Coronary artery (tissue), 2 donors: ENCODE measurements at places on chromosomes 13 and 19.

DNA sequence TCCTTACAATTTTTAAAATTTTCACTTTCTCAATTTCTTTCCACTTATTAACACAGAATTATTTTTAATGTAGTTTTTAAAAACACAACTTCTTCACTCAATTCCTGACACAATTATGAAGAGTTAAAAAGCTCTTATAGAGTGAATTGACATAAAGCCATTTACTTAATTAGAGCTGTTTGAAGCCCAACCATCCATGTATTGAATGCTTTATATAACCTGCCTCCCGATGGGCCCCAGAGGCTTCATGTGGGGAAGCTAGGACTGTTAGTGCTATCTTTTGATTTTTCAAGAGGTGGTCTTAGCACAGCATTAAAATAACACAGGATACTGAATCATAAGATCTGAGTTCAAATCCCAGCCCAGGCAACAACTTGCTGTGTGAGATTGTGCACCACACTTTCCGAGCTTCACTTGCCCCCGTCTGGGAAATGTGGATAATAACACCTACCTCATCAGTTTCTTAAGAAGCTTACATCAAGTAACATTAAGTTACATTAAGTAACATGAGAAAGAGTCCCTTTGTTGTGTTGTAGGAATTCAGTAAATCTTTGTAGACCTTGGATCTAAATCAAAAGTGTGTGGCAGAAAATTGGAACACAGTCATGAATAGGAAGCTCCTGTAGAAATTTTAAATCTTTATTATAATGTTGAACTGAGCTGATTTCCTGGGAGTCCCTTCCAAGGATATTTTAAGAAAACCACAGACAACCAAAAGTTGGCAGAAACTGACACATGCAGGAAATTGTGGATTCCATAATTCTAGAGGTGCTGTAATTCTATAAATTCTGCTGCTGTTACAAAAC is 5.5 kb upstream of the ENOX1 start:
- no peak for DNase-seq

DNA sequence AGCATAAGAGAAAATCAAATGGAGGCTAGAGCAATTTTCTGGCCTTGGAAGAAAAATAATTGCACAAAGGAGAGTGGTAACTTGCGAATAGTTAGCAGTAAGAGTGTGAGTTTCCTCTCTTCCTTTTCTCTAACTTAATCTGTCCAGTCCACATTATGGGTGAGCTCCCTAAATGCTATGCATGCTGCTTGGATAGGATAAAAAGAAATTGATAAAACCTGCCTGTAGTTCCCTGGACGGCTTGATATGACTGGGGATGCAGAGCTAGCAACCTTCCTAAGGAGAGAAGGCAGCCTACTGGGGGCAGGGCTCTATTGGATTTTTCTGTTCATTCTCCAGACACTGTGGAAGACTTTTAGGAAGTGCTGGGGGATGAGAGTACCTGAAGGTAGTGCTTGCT is 311.3 kb downstream of the LMO7 start:
- no peak for DNase-seq

DNA sequence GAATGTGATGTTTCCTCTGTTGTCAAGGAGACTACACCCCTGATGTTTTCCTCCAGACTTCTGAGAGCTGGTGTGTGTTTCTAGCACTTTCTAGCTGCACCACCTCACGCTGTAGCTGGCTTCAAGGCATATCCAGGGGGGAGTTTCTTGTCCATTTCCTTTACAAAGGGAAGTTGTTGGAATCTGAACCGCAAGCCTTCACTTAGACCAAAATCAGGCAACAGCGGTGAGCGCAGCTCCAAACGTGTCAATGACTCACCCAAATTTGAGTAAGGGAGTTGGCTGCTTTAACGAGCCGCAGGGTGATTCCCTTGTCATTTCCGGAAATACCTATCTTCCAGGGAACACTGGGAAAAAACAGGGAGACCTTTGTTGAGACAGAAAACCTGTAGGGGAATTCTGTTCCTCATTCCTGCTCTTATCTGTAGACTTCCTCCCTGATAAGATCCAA is 2.5 kb downstream of the LDLR start:
- peak; percentile 85 for DNase-seq

- no peak for DNase-seq
Measured at GRCh38 chr19:35673121-35673804, 6.9 kb downstream of the UPK1A start.

GRCh38 chr13:113666951-113667701 is at the start of gene GRK1:
Gene GRK1 (plus strand): TSS chr13:113667219. CDS start chr13:113667387, 168 bp downstream.
- peak; percentile 67 for DNase-seq

DNA sequence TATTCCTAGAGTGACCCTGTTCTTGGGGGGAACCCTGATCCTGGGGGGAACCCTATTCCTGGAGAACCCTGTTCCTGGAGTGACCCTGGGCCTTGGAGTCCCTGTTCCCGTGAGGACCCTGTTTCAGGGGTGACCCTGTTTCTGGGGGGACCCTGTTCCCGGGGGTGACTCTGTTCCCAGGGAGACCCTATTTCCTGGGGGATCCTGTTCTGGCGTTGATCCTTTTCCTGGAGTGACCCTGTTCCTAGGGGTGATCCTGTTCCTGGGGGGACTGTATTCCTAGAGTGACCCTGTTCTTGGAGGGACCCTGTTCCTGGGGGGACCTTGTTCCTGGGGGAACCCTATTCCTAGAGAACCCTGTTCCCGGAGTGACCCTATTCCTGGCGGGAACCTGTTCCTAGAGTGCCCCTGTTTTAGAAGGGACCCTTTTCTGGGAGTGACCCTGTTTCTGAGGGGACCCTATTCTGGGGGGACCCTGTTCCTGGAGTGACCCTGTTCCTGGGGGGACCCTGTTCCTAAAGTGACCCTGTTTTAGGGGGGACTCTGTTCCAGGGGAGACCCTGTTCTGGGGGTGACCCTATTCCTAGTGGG is 15.0 kb downstream of the GNA15 start:
- no peak for DNase-seq

GRCh38 chr13:34555988-34556387 is 386.1 kb upstream of the NBEA start:
- no peak for DNase-seq

- peak; percentile 83 for DNase-seq
Measured at GRCh38 chr13:44052780-44053184, 173.1 kb downstream of the LACC1 start.

DNA sequence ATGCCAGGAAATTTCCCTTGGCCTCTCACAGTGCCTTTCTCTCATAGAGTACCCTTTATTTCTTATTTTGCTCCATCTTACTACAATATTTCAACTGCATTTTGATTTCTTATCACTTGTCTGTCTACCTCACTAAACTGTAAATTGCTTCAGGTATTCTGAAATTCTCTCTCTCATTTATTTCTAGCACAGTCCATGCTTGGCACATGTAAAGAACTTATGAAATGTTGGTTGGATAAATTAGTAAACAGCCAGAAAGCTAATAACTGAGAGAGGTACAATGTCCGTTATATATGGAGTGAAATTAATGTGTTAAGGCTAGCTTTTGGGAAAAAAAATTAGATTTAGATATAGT is 138.3 kb upstream of the RFC3 start:
- no peak for DNase-seq

DNA sequence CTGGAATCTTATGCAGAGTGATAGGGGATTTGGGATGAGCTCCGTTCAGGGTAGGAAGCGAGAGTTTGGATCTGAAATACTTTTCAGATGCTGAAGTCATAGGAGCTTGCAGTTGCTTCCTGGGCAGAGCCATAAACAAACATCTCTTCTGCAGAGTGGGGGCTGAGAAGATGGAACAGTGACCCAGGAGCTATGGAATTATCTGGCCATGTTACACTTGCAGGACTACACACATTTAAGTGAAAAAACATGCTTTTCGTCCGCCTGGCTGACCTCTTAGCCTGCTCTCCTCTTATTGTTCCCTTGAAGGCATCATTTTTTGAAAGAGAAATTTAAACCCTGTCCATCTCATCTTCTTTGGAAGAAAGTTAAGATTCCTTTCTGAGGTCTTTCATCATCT is 40.7 kb downstream of the PSG11 start:
- DNase-seq, result no peak

GRCh38 chr13:31276421-31276820 is 76.6 kb downstream of the B3GLCT start:
- DNase-seq, result no peak

DNA sequence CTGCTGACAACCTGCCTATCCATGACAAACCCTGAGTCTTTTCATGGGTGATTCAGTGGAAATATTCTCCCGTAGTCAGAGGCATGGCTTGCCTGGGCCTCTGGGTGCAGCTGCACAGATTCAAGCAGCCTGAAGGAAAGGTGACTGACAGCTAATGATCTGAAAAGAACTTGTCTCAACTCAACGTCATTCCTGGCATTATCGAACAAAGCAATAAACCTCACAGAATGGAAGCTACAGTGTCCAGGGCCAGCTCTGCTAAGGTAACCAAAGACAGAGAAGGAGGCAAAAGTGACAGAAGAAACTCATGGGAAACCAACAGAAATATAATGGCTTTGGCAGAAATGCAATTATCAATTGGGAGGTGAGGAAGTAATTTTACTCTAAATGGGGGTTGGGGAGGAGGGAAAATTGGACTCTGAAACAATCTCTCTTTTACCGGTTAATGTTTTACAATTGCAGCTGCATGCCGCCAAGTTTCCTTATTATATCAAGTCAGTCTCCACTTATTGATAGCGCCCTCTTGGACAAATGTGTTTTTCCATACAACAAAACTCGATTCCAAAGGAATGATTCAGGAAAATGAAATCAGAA is 12.9 kb downstream of the STARD13 start:
- DNase-seq, result no peak

DNA sequence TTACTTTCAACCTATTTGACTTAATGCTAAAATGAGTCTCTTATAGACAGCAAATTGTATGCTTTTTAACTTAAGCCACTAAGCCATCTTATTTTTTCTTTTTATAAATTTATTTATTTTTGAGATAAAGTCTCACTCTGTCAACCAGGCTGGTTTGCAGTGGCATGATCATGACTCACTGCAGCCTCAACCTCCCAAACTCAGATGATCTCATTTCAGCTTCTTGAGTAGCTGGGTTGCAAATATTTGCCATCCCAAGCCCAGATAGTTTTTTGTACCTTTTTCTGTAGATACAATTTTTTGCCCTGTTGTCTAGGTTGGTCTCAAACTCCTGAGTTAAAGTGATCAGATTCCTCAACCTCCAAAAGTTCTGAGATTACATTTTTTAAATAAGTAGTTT is 27.1 kb downstream of the ZNF714 start:
- DNase-seq, result no peak

- no peak for DNase-seq
Measured at GRCh38 chr13:21256351-21256761, 79.9 kb downstream of the MRPL57 start.

- DNase-seq, result no peak
Measured at GRCh38 chr13:52969373-52969772, 59.2 kb upstream of the OLFM4 start.

GRCh38 chr19:7203332-7203731 is 90.9 kb downstream of the INSR start:
- no peak for DNase-seq

DNA sequence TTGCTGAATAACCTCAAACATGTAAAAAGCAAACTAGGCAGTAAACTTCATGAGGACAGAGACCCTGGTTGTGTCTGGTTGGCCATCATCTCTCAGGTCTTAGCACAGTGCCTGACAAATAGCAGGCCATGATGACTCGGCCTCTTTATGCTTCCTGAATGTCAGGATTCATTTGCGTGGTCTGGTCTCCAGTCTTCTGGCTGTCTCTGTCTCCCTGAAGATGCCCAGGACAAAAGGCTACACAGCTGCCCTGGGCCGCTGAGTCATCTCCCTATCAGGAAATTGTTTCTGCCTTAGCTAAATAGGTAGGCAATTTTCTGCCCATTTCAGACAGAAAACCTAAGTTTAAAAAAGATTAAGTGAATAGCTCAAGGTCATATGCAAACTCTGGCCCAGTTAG is 84.1 kb upstream of the FNDC3A start:
- no peak for DNase-seq

GRCh38 chr13:20828539-20829364 is 55.0 kb upstream of the EEF1AKMT1 start:
- no peak for DNase-seq

- no peak for DNase-seq
Measured at GRCh38 chr13:73733706-73734105, 400.5 kb downstream of the KLF12 start.

- DNase-seq, result no peak
Measured at GRCh38 chr19:28519218-28519779, 693.7 kb downstream of the UQCRFS1 start.

DNA sequence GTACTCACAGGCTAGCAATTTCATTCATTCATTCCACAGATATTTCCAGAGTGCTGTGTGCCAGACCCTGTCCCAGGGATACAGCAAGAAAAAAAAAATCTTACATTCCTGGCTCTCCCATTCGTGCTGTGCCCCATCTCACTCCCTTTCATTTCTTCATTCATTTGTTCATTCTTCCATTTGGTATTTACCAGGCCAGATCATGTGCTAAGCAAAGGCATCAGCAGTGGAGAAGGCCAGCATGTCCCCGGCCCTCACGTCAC is 2.3 kb downstream of the MAP3K10 start:
- no peak for DNase-seq

DNA sequence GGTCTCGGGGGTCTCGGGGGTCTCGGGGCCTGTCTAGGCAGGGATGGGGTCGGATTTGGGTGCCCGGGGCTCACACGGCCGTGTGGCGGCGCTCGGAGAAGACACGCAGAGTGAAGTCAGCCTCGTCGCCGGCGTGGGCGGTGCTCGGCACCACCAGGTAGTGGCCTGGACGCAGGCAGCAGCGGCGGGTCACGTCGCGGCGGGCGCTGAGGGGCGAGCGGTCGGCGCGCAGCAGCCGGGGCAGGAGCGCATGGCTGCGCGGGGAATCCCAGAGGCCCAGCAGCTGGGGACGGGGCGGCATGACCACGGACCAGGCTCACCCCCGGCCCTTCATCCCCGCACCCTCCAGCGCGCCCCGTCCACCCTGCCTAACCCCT is 8.2 kb downstream of the CAPN12 start:
- peak; percentile 76 for DNase-seq

GRCh38 chr13:50401721-50402465 is 386.6 kb downstream of the KCNRG start:
- no peak for DNase-seq

DNA sequence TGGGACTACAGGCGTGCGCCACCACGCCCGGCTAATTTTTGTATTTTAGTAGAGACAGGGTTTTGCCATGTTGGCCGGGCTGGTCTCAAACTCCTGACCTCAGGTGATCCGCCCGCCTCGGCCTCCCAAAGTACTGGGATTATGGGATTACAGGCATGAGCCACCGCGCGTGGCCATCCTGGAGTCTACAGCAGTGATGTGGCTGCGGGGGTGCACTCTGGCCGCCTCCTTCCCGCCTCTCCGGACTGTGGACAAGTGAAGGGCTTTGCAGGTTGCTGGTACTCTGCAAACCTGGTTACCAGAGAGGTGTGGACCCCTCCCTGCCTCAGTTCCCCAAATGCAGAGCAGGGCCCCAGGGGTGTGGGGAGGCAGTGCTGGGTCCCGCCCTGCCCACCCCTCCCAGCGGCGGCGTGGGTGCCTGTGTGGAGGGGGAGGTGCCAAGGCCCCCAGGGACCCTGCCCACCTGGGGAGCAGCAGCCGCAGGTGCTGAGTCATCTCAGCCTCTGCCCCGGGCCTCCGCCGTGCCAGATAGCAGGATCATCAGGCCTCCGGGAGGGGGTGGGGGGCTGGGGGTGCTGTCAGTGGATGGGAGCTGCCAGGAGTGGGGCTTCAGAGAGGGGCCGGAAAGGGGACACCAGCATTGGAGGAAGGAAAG is 23.1 kb downstream of the ARID3A start:
- DNase-seq, result no peak

GRCh38 chr13:92827503-92827902 is 399.1 kb upstream of the GPC6 start:
- no peak for DNase-seq

- no peak for DNase-seq
Measured at GRCh38 chr13:91904005-91904404, 505.6 kb downstream of the GPC5 start.

- no peak for DNase-seq
Measured at GRCh38 chr19:46466536-46467196, 4.7 kb downstream of the PNMA8A start.
